ENCODE measurements at places on chromosomes 1 and 21.
A peak's percentile ranks its signal among the peaks of the same experiment; 100 is the strongest.

DNA sequence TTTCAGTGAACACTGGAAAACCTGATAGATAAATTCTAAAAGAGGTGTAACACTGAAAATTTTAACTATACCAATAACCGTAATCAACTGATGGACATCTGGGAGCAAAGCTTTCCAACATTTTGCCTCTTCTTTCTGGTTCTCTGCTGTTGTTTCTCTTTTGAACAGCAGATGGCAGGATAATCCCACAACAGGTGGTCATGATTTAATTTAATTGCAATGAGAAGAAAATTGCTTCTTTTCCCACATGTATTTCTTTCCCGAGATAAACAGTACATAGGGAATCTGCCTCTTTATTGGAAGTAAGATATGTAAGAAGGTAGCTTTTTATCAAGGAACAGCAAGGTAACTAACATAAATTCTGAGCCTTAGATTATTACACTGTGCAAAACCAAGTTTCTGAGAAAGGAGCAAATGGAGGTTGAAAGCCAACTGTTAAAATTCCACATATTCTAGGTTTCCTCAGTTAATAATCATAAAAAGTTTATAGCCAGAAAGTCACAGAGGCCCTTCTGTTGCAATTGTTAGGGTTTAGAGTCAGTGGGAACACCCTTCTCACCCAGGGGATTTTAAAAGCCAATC is 72.9 kb downstream of the RPS6KA1 start:
- peak; percentile 54 for DNase-seq

GRCh38 chr1:110098222-110099026 is 13.8 kb upstream of the UBL4B start:
- no peak for DNase-seq

GRCh38 chr1:7888248-7889081 is 35.6 kb upstream of the UTS2 start:
- no peak for DNase-seq

DNA sequence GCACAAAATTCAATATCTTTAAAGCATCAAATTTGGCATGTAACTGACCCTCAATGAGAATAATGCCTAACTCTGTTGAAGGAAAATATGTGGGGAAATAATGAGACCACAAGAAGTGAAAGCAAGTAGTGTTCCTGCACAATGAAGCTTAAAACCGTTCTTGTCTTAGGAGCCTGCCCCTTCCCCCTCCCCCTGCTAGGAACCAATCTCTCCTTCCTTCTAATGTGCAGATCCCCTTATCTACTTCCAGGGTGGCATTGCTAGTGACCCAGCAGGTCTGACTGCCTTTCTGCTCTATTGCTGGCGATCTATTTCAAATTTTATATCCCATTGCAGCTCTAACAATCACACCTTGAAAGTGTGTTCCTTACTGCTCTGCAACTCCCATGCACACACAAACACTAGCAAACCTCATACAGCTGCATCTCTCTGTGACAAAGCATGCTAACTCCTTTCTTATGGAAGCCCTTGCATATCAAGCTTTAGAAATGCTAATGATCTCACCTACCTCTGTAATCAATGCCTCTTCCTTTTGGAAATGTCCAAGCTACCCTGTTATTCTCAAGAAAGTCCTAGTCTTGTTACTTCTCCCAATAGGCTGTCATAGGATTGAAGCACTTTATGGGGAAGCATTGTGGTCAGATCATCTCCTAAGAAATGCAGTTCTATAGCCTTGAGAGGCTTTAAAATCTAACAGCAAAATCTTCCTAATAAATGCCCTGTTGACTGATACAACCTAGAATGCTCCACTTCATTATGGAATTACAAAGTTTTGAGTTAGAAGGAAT is 26.5 kb downstream of the BCL9 start:
- no peak for DNase-seq

DNA sequence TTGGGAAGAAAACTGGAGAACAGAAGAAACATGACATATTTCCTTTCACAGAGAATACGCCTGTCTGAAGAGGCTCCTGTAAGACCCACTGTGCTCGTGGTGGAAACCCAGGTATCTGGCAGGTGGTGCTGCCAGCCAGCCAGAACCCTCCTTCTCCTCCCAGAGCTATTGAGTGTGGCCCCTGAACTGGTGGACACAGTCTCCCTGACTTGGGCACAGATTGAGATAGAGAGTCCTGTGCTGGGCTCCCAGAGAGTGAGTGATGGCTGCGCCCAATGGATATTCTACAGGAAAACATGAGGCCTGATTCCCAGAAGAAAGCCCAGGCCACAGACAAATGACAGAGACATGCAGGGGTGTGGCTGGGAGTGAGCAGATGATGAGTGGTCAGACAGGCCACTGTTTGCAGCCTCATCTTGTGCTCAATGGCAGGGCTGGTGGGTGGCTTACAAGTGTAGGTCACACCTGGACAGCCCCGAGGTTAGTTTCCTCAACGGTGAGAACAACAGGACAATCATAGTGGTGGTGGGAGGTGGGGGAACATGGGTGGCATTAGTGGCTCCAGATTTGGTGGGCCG is 127.9 kb downstream of the PTPRU start:
- no peak for DNase-seq

GRCh38 chr1:54871275-54872035 is 15.5 kb downstream of the DHCR24 start:
- DNase-seq = no peak

GRCh38 chr1:73065339-73066041 is 783.2 kb upstream of the NEGR1 start:
- DNase-seq = no peak

DNA sequence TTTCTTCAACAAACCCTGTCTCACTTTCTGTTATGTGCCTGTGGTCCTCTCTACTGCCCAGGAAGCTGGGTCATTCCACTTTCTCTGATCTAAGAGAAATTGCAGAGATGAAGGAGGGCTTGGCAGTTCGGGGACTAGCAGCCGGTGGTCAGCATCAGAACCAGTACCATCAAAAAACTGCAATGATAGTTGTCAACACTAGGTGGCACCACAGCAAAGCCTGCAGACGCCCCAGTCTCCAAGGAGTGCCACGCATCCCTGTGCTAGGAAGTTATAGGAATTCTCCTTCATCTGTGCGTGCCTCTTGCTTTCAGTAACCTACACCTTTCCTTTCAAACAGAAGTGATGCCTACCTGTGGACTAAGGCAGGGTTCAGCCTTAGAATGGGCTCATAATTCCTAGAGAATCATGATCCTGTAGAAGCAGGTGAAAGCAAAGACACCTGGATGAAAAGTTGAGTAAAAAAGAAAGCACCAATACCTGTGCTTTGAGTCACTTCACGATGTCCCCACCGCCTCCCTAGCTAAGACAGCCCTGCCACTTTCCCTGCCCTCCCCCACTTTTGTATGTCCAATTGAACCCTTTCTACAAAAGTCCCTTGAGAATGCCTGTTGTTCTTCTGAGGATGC is 129.2 kb downstream of the ADAMTS1 start:
- peak; percentile 71 for DNase-seq

GRCh38 chr1:45016090-45016697 is 4.1 kb downstream of the UROD start:
- DNase-seq = no peak

GRCh38 chr1:185965870-185966269 is 231.7 kb downstream of the HMCN1 start:
- no peak for DNase-seq

- DNase-seq = peak; percentile 74
Measured at GRCh38 chr1:161119092-161119903, 1.4 kb downstream of the NIT1 start.

DNA sequence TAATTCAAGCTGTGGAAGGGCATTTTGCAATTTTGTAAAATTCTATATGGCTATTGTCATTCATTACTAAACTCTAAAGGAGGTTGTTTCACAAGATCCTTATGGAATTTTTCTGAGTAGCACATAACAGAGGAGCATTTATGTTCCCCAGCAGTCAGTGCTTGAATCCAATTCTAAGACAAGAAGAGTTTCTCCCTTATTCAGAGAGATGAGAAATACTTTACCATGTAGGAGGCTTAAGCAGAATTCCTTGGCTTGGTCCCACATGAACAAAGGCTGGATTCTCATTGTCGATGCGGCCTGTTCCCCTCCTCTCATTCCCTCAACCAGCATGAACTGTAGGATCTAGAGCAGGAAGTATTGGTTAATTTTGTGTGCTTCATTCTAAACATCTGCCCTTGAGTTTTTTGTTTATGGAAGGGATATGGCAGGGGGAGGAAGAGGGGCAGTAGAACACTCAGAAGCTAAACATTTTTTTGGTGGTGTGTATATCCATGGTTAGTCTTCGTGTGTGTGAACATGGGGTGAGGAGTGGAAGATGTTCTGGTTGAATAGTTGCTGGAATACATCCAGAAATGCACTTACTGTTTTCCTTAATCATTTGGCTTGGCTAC is 74.3 kb downstream of the LAMC1 start:
- no peak for DNase-seq
